Hematopoietic multipotent progenitor cell (in vitro differentiated cells): ENCODE measurements at places on chromosomes 5 and 9.
A peak's percentile ranks its signal among the peaks of the same experiment; 100 is the strongest.

GRCh38 chr5:154197801-154198491 is 7.4 kb downstream of the GALNT10 start:
- no peak for DNase-seq

DNA sequence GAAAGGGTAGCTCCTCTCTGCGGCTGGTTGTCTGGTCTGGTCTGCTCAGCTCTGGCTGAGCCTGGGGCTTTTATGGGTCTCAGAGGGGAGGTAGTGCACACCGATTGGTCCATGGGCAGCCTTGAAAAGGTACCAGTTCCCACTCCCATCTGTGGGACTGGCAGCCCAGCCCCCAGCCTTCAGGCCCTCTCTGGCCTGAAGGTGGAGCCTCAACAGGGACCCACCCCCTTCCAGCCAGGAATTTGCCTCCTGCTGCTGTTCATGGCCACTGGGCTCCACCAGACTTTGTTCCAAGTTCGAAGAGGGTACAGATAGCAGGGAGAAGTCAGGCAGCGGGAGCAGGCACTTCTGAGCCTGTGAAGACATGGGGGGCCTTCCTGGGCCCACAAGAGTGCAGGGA is 165.3 kb upstream of the SLC27A6 start:
- no peak for DNase-seq

- DNase-seq = no peak
Observed at GRCh38 chr5:122499585-122499984, 187.5 kb downstream of the SNCAIP start.

DNA sequence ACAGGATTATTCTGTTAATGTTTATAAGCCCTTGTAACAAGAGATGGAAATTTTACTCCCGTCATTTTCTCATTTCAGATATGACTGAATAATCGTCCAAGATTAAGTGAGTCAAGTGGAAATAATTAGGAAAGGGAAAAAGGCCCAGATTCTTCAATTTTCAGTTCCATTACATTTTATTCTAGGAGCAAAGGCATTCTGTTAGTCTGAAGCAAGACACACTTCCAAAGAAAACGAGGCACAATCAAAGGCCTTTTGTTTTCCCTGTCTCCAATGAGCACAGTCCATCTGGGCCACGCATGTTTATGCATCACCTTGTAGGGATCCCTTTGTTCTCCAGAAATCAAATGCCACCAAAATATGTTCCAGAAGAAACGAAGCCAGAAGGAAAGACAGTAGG is 382.9 kb upstream of the RFX3 start:
- no peak for DNase-seq

GRCh38 chr9:85478847-85479246 is 262.9 kb downstream of the AGTPBP1 start:
- DNase-seq = no peak

DNA sequence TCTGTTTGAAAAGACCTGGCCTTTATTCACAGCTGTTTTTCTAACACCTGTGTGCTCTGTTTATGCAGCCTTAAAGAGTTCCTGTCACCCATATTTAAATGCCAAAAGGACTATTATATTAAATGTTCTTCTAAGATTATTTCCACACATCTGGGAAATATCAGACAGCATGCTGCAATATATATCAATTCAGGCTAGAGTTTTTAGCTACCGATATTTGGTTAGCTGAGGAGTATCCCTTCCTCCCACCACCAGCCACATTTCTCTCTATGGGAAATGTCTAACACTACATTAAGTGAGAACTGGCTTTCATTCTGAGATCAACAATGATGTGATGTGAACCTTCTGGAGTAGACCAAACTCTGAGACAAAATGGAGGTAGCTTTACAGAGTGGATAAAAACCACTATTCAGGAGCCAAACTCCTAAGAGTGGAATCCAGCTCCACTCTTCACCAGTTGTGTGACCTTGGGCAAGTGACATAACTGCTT is 509.2 kb downstream of the ZNF608 start:
- no peak for DNase-seq

GRCh38 chr5:178524093-178524882 is 65.9 kb downstream of the COL23A1 start:
- DNase-seq = no peak

- DNase-seq = peak; percentile 74
Observed at GRCh38 chr5:18745988-18746615, 1111.8 kb downstream of the TAF11L14 start.

- no peak for DNase-seq
Observed at GRCh38 chr5:98349251-98349989, 424.0 kb upstream of the RGMB start.

GRCh38 chr5:175472378-175472777 is 6.0 kb upstream of the SFXN1 start:
- no peak for DNase-seq

GRCh38 chr9:28941856-28942255 is 1368.6 kb upstream of the C9orf72 start:
- DNase-seq = no peak

DNA sequence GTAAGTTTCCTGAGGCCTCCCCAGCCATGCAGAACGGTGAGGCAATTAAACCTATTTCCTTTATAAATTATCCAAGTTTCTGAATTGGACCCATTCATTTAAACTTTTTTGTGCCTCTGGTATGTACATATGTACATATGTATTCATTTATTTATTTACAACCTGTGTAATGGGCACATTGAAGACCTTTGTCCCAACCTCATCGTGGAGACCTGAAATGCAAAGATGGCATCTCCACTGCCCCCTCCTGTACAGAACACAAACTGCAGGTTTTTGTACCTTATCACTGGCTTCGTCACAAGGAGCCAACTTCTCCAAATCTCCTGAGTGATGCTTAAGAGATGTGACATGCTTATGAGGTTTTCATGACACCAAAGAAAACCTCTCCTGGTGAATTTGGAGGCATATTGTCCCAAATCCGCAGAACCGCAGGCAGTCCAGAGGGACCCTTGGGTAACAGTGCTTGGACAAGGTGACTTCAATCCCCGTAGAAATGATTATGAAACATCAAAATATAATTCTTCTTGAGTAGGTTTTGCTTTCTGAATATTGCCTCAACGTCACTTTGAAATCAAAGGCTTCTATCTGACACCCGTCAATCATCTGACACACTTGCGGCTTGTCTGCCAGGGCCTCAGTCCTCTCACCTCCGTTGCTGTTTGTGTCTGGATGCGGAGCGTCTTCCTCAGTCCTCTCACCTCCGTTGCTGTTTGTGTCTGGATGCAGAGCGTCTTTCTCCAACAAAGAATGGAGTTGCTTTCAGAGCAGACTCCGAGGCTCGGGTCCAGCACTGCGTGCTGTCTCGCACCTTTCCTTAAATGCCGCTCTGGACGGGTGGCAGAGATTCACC is 135.0 kb upstream of the IRX4 start:
- DNase-seq = peak; percentile 52

- no peak for DNase-seq
Observed at GRCh38 chr5:107331882-107332281, 338.9 kb downstream of the EFNA5 start.

- no peak for DNase-seq
Observed at GRCh38 chr5:173158366-173158765, 14.0 kb downstream of the BNIP1 start.

DNA sequence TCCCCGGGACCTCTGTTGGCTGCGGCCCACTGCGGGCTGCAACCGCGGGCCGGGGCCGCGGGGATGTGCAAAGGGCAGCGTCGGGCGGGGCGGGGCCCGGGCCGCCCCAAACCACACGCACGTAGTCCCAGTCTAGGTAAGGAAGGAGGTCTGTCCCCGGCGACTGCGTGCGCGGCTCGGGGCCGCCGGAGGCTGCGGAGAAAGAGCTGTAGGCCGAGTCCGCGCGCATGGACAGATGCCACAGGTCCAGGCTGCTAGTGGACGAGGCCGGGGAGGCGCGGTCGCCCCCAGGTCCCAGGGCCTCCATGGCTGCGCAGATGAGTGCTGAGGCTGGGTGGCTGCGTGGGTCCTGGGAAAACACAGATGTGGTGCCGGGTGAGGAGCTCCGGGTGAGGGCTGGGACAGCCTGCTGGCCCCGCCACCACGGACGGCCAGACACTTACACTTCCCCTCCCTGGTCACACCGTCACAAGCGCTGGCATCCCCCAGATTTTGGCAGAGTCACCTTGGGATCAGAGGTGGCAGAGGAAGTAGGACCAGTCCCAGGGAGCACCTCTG is 4.5 kb downstream of the SHROOM1 start:
- DNase-seq = no peak

DNA sequence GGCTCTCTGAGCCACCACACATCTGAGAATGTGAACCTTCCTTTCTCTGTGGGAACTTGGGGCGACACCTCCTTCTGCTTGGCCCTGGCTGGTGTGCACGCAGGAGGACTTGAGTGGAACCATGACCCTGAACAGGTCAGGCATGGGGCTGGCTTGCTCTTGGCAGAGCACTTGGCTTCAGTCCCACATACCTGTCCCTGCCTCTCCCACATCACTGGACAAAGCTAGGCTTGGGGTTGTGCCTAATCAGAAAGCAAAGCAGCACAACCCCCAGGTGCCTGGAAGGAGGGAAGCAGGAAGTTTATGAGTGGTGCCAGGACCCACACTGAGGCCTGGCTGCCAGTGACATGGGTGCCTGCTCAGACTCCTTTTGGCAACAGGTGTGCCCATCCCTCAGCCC is 13.2 kb downstream of the GADD45G start:
- DNase-seq = no peak

GRCh38 chr9:109325089-109325488 is 4.2 kb upstream of the EPB41L4B start:
- DNase-seq = no peak

DNA sequence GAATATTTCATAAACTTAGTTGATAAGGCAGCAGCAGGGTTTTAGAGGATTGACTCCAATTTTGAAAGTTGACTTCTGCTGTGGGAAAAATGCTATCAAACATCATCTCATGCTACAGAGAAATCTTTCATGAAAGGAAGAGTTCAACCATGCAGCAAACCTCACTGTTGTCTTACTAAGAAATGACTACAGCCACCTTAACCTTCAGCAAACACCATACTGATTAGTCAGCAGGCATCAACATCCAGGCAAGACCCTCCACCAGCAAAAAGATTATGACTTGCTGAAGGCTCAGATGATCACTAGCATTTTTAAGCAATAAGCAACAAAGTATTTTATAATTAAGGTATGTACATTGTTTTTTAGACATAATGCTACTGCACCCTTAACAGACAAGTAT is 7.6 kb downstream of the TMEM174 start:
- no peak for DNase-seq

- DNase-seq = no peak
Observed at GRCh38 chr5:51996356-51996861, 613.2 kb downstream of the ISL1 start.

GRCh38 chr5:36751886-36752285 is 124.7 kb upstream of the NIPBL start:
- DNase-seq = no peak

GRCh38 chr5:32057187-32058096 is 116.7 kb downstream of the GOLPH3 start:
- DNase-seq = no peak

GRCh38 chr5:169978714-169979113 is 1.6 kb downstream of the INSYN2B start:
- DNase-seq = no peak

DNA sequence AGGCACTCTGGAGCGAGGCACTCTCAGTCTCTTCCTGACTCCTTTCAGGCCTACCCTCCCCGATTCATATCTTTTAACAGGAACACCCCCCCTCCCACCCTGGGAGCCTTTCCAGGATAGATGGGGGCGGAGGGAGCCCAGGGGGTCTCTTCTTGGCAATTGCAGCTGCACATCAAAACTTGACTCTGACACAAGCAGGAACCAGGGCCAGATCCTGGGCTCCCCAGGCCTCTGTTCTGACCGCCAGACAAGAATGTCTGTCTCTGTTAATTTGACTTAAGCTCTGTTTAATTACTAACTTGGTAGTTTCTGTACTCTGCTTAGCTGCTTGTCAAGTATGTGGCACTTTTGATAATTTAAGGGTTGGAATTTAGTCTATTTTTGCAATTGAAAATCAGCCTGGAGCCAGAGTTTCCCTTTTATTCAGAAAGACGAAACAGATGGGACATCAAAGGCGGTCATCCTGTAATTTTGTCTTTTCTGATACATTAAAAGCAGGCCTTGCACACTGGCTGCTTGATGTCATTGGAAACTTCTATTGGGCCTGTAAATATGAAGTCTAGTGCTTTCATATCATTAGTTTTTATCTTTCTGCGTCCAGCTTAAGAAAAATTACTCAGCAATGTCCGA is 43.3 kb downstream of the ACTL7B start:
- no peak for DNase-seq

- peak; percentile 86 for DNase-seq
Observed at GRCh38 chr9:128244837-128245231, 31.0 kb downstream of the GOLGA2 start.

DNA sequence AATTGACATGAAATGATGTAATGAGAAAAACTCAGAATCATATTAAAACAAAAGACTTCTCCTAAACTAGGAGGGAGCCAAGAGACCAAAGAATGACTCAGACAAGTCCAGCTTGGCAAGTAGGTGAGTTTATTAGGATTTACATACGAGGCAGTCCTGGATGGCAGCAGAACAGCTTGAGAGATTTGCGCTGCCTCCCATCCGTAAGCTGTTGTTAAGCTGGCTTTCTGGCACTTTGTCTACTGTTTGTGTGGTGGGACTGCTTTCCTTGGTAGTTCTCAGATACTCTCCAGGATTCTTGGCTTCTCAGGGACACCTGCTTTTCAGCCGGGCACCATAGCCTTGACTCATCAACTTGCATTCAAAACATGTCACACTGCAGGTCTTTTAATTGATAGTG is 57.6 kb downstream of the COX7C start:
- no peak for DNase-seq

GRCh38 chr9:7238247-7238637 is 480.5 kb downstream of the KDM4C start:
- DNase-seq = no peak

- no peak for DNase-seq
Observed at GRCh38 chr5:124952566-124952965, 206.1 kb upstream of the ZNF608 start.

- no peak for DNase-seq
Observed at GRCh38 chr9:14909961-14910805, at the start of gene FREM1. FREM1 (minus strand) TSS chr9:14910428; CDS start chr9:14868977, 41,451 bp downstream.

DNA sequence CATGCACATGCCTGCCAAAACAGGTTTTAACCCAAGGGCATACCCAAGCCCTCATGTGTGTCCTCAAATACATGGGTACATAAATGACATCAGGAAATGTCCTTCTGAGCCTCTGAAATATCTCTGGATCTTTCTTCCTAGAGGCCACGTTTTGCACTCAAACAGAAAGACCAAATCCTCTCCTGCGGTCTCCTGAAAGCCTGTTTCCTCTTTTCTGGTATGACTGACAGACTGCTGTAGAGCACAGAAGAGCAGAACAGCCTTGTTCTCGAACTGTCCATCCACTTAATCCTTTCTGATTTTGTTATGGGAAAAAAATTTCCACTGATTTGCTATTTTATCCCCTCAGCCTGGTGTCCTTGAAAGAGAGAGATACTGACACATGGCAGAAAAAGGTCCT is 107.2 kb downstream of the ASTN2 start:
- DNase-seq = no peak

DNA sequence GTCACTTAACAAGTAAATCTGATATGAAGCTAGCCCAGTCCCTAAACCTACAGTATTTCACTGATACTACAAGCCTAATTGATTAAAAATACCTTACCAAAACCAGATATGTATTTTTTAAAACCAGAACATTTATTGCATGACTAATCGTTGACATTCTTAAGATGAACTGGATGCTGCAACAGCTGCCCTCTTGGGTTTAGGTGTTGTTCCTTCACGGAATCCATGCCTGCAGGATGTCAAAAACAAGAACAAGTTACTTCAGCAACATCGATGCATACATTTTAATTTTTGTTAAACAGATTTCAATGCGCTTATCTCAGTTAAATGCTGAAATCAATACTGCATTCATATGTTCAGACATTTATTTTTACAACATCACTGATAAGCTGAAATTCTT is 2.7 kb downstream of the RPL37 start:
- DNase-seq = no peak

- DNase-seq = no peak
Observed at GRCh38 chr5:80140496-80140895, 105.3 kb downstream of the THBS4 start.
